ENCODE measurements at places on chromosomes 7 and 10. TPM values are rescaled to one million over a fixed set of nuclear protein-coding genes. Genes with fewer than 3 reads are reported as not detected.
A peak's percentile ranks its signal among the peaks of the same experiment; 100 is the strongest.

DNA sequence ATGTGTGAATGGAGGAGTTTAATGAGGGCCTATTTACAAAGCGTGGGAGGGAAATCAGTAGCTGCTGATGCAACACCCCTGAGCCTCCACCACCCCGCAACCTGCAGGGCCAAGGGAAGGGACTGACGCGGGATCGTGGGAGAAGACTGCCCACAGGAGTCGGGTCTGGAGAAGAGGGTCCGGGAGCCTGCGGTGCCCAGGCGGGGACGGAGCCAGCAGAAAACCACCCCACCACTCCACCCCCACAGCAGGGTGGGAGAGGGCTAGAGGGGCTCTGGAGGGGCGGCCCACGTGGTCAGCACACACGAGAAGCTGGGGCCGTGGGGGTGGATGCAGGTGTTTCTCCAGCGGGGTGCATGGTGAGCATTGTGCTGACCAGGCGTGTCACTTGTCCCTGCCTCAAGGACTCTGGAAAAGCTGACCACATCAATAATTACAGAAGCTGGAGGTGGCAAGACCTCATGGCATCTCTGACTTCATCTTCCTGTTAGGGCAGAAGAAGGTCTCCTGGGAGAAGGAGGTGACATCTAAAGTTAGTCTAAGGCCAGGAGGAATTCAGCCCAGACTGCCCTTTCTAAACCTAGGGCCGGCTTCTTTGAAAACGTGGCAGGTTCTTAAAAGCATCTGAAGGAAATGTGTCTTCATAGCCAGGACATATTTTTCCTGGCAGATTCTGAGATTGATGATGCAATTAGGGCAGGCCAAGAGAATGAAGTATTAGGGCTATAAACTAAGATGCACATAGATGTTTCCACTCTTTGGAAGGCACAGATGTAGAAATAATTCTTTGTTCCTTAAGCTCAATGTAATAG is 150.9 kb downstream of the RGS10 start:
- DNase-seq: no peak

- no peak for DNase-seq
Measured at GRCh38 chr10:125709553-125710474, 9.7 kb upstream of the EDRF1 start.

- peak; percentile 74 for DNase-seq
Measured at GRCh38 chr7:81618396-81619014, 151.3 kb downstream of the HGF start.

- no peak for DNase-seq
Measured at GRCh38 chr10:72056932-72057751, 31.2 kb downstream of the SPOCK2 start.

DNA sequence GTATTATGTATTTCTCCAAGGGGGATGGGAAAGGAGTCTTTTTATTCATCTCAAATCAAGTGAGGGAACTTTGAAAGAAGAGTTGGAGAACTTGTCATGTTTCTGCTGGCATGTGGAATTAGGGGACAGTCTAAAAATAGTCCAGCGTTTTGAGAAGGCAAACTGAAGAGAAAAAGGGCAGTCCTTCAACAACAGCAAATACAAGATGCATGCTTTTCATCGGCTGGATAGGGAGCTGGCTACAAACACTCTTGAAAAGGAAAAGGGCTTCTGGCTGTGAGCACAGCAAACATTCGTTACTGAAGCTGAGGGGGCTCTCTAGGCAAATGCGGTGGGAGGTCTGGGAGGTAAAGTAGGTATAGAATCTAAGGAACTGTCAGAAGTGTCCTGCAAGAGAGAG is 91.9 kb downstream of the AHR start:
- DNase-seq: no peak

DNA sequence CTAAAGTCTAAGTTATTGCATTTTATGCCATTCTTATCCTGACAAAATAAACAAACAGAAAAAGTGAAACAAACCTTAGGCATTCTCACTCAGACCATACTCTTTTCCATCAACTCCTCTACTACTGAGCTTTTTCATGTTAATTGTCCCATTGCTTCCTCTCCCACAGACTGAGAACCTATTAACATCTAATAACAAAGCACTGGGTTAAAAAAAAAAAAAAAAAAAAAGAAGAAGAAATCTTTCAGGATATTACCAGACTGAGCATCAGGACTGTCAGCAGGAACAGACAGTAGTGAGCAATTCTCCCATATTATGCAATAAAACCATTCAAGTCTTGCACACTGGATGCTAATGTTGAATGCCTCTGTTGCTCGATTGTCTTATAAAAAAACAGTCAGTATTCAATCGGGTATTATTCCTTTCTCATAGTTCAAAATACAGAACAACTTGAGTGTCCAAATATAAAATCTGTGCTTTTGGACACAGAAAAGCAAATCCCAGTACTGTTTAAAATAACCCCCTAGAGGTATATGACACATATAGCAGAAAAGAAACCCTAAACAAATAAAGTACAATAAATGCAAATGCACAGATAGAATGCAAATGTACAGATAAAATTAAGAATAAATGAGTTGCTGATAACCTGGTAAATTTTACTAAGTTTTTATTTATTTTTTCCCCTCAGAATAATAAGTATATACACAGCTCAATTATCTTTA is 531.3 kb upstream of the LRRTM3 start:
- no peak for DNase-seq

GRCh38 chr10:8189458-8189857 is 135.0 kb downstream of the GATA3 start:
- no peak for DNase-seq

DNA sequence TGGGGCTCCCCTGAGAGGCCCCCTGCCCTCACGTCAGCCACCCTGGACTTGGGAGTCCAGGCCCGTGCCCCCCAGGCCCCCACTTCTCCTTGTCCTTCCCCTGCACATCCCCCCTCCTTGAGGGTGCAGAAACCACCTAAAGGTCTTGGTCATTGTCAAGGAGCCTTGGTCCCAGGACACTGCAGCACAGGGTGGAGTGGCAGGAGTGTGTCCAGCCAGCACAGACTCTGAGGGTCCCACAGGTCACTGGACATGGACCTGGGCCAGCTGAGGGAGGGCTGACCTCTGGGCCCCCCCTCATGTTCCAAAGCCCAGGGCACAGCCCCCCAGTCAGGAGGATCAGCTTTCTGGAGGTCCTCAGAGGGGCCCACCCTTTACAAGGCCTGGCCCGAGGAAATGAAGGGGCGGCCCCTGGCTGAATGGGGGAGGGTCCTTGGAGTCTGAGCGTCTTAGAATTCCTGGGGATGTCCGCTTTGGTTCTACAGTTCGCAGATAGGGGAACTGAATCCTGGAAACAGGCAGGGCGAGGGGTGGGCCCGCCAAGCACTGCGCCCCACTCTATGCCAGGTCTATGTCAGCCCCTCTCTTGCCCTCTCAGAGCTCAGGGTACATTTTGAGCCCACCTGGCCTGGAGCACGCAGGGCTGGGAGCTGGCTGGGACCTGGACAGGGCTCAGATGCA is 54.0 kb downstream of the PWWP2B start:
- no peak for DNase-seq

- DNase-seq: no peak
Measured at GRCh38 chr7:30815388-30815854, 44.2 kb downstream of the MINDY4 start.

DNA sequence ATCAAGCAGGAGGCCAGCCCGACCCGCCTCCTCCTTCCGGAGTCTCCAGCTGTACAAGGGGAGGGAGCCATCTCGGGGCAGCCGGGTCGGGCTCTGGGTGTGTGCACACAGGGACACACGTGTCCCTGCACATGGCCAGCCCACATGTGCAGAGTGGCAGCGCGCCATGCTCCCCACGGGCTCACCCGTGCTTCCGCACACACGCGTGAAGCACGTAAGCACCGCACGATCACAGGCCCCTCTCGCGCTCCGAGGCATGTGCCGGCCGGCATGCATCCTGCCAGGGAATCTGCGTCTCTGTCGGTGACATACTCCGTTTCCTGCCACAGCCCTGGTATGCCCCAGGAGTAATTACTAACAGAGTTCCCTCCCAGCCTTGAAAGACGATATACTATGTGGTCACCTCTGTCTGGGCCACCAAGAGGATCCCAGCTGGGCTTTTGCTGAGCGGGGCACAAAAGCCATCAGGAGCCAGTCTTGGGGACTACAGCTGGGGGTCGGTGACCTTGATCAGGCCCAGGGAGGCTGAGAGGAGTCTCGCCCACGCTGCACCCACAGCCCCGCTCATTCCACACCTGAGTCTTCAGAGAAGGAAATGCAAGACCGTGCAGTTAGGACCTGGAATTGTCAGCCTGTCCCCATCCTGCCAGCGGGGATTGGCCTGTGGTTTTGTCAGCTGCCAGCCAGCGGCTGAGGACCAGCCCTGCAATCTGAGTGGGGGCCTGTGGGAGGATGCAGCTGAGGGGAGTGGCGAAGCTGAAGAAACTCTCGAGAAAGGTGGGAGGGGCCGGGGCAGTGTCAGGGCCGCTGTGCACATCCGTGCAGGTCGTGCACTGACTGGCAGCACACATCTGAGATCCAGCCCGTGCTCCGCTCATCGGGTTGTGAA is 11.0 kb upstream of the LFNG start:
- DNase-seq: no peak

DNA sequence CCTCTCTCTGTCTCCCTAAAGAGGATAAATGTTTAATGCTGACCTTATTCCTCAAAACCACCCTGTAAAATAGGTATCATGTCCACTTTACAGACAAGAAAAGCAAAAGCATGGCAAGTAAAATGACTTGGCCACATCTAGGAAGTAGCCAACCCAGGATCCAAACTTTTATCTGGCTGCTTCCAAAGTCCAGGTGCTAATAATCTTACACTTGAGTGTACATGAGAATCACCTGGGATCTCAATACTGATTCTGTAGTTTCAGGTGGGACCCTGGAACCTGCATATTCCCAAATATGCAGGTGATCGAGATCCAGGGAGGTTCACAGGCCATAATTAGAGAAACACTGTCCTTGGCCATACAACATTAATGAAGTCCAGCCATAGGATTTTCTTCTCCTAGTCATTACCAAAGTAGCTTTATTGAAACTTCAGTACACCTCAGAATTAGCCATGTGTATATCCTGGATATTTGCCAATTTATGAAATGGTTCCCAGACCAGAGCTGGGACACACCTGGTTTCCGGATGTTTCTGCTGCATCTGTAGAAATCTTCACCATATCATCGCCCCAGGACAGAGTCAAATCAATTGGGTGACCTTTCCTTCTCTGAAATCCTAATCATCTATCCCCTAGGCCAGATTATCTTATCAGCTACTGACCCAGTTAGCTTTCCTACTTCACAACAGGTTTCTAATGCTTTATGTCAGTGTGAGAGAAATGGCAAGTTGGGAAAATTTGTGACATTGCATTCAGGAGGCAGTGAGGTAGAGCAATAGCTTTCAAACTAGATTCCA is 119.1 kb upstream of the KMT2E start:
- DNase-seq: no peak

DNA sequence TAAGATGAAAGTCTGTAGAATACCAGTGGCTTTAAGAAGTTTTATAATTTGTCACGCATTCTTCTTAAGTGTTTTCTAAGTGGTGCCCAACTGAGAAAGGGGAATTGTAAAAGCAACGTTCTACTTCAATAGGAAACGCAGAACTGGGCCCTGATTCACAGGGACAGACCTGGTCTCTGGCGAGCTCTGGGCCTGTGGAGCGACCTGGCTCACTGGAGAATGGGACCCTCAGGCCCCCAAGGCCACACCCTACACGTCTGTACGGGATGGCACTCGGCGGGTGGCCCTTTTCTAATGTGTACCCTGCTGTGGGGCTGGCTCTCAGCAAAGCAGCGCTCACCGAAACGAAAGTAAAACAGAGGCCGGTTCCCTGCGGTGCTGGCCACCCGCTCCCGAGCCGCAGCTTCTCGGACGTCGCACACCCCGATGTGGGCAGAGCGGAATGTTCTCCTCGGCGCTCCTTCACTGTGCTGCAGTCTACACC is 205.0 kb downstream of the DIP2C start:
- no peak for DNase-seq

- DNase-seq: no peak
Measured at GRCh38 chr10:119663866-119664698, 12.9 kb downstream of the BAG3 start.

- DNase-seq: no peak
Measured at GRCh38 chr10:37067576-37067975, 57.8 kb upstream of the ANKRD30A start.

DNA sequence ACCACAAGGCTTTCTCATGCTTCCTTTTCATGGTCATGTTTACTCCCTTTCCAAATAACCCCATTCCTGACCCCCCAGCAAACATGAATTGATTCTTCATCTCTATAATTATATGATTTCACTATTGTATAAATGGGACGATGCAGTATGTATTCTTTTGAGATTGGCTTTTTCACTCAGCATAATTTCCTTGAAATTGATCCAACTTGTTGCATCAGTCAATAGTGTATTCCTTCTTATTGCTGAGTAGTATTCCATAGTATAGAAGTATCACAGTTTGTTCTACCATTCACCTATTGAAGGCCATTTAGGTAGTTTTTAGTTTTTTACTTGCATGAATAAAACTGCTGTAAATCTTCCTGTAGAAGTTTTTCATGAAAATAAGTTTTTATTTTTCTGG is 264.7 kb downstream of the BAMBI start:
- no peak for DNase-seq

GRCh38 chr10:101694674-101695403 is at the start of gene FBXW4:
FBXW4 (minus strand) TSS chr10:101695170; CDS start chr10:101695105, 65 bp downstream.
- no peak for DNase-seq

DNA sequence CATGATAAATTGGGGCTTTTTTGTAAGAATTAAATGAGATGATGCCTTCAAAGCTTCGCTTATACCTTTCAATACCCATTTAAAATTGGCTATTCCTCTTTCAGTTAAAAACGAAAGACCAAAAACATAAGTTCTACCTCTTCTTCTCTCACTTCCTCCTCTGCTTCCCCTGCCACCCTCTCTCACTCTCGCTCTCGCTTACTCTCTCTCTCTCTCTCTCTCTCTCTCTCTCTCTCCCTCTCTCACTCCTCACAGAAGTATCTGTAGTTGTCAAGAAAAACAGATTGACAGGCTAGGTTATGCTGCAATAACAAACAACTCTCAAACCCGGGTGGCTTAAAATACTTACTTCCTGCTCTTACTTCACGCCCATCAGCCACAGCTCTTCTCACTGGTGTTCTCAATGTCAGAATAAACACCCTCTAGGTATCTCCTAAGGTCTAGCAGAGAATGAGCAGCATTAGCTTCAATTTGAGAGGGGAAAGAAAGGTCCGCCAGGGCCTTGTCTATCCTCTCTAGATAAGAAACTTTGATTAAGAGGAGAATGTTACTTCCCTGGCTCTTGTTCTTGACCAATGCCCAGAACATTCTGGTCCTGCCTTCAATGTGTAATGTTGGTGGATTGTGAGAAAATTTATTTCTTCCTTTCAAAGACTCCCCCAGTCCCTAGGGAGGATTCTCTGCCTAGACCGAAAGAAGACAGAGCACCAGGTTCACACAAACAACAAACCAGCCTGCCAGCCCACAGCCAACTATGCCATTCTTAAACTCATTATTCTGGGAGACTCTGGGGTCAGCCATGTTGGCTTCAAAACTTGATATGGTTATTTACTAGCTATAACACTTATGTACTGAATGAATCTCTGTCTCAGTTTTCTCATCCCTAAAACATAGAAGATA is 1028.7 kb downstream of the XPNPEP1 start:
- no peak for DNase-seq

The PPP1R17 gene
- total RNA-seq: not detected

The PLEKHS1 gene
- total RNA-seq: not detected

The TASOR2 gene
- total RNA-seq: 60.1 TPM

The DOCK4 gene
- 16.8 TPM for total RNA-seq

The EPHB6 gene
- total RNA-seq: 7.7 TPM

The TAS2R4 gene
- 0.07 TPM for total RNA-seq

The SLC25A40 gene
- total RNA-seq: 25.3 TPM

The TMEM26 gene
- 0.33 TPM for total RNA-seq

The SPDYE5 gene
- total RNA-seq: not detected

The TEX47 gene
- total RNA-seq: not detected

The SYT15 gene
- total RNA-seq: 0.07 TPM

The AGBL3 gene
- 1.0 TPM for total RNA-seq

The VWDE gene
- total RNA-seq: 1.4 TPM

The ACSM6 gene
- not detected for total RNA-seq

The PTF1A gene
- not detected for total RNA-seq

The RBM20 gene
- 3.3 TPM for total RNA-seq

All from kidney epithelial cell (primary cell).